HFF-Myc (cell line): ENCODE measurements at places on chromosomes 1 and 21.

GRCh38 chr1:65372557-65372956 lies 47.9 kb upstream of the LEPR start:
- no peak for DNase-seq

DNA sequence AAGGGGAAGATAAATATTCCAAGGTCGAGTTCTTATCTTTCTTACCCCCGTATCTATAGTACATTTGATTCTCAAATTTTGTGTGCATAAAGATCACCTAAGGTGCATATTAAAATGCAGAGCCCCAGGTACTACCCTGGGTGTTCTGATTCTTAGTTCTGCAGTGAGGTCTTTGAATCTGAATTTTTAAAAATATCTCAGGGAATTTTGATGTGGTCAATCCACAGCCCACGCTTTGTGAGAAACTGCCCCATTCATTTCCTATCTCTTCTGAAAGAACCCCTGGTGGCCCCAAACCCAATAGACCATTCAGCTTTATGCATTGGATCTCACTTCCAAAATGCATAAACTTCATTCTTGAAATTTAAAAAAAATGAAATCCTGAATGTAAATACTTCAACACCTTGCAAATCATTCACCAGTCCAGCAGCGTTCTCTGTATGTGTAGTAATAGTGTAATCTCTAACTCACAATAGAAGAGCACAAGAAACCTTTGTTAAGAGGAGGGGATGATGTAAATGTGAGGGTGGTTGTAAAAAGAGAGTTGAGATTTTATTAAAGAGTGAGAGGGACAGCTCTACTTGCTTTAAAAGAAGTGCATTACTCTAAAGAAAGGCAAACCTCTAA lies 108.8 kb upstream of the ZP4 start:
- no peak for DNase-seq

- no peak for DNase-seq
Measured at GRCh38 chr1:228169345-228169744, 3.7 kb downstream of the IBA57 start.

DNA sequence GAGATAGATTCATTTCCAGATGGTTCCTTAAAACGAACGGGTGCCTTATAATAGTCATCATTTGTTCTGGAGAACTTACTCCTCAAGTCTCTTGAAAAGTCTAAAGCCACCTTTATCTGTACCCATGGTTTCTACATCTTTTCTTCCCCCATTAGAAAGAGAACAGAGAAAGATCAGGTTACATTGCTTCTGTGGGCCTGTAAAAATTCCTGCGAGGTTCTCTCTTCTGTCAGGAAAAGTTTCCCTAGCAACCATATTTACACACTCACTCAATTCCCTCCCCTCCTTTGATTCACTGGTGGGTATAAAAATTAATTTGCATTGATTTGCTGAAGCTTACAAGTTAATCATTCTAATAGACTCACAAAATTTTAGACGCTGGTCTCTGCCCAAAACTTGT lies 6.7 kb downstream of the PHC2 start:
- DNase-seq, result no peak

DNA sequence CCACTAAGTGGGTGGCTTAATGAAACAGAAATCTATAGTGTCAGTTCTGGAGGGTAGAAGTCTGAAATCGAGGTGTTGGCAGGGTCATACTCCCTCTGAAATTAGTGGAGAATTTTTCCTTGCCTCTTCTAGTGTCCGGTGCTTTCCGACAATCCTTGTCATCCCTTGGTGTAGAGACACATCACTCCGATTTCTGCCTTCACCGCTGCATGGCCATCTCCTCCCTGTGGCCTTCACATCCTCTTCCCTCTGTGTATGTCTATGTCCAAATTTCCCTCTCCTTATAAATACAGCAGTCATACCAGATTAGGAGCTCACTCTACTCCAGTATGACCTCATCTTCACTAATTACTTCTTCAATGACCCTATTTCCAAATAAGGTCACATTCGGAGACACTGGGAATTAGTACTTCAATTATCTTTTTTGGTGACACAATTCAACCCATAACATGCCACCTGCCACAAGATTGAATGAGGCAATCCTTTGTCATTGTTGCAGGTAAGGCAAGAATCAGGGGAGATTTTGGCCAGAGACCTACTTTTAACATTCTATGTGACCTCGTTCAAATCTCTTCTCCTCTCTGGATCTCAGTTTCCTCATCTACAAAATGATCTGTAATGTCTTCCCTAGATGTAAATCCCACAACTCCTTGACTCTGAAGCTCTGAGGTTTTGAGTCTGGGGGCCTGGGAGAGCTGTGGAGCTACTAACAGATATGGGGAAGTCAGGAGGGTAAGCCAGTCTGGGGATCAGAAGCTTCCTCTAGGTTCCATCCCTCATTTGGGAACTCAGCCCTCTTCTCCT lies 16.1 kb downstream of the NAV1 start:
- DNase-seq, result no peak

- no peak for DNase-seq
Measured at GRCh38 chr1:212413902-212414327, 771 bp downstream of the PACC1 start.

- no peak for DNase-seq
Measured at GRCh38 chr1:230149751-230150584, 82.9 kb downstream of the GALNT2 start.

- DNase-seq, result no peak
Measured at GRCh38 chr1:27161594-27161993, 6.7 kb upstream of the SLC9A1 start.

DNA sequence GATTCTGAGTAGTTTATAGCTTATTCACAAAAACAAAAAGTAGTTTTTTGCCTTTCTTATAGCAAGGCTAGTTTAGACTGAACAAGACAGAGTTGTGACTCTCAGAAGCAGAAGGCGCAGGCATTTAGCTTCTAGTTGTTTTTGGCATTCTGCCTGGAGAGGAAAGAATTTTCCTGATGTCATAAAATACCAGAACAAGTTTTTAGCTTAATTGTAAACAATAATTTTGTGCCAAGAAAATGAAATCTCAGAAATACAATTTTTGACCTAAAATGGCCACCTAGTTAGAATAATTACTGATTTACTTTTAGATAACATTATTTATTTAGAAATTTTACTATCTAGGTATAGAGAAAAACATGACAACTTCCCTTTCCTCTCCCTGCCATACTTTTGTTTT lies 1.0 kb downstream of the DNAJB4 start:
- peak; percentile 70 for DNase-seq

DNA sequence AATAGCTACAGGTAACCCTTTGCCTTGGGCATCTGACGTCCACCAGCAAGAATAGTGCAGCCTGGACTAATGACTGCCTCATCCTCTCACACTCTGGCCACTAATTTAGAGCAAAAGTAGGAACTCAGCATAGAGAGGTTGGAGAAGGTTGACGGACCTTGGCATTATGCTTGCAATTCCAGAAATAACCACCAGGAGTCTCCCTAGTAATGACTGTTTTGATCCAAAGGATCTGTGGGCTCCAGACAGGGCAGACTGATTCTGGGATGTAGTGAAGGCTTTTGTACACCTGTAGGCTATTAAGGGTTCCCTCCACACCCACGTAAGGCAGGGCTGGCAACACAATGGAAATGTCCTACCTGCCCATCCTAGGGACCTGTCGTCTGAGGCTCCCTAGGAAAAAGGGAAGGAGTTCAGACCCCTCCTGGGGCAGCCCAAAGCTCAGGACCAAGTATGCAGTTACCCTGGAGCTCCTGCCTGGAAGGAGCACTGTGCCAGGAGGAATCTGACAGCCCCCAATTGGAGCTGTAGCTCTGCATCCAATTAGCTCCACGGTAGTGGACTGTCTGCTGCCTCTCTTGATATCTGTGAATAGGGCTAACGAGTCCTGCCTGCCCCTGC lies 91.0 kb upstream of the TMEM51 start:
- DNase-seq, result no peak

DNA sequence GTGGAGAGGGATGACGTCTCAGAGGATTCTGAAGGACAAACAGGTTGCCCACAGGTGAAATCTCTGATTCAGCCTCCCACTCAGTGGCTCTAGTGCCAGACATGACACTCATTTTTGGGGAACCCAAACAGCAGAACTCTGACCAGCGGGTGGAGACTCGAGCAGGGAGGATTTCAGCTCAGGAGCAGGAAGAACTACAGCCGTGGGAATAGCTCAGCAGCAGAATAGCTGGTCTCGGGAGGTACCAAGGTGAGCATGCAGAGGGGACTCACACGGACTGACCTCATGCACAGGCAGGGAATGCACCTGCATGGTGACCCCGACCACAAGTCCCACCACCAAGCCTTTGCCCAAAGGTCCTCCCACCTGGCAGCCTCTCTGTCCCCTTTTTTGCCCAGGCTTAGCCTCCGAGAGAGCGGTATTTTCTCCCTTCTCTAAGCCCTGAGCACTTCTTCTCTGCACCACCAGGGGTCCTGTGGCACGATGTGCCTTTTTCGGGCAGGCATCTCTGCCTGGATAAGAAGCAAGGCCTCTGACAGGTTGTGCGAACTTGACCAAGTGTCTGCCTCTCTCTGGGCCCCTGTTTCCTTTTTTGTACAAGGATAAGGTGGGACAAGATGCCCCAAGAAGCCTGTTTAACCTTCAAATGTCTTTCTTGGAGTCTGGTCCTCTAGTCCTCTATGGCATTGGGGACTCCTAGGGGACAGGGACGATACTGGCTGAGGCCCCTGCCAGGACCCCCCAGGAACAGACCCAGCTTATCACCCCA lies 8.8 kb upstream of the FGR start:
- no peak for DNase-seq

GRCh38 chr1:244552336-244552735 lies 91.3 kb downstream of the CATSPERE start:
- no peak for DNase-seq

GRCh38 chr1:164518692-164519332 lies 40.2 kb upstream of the PBX1 start:
- DNase-seq, result no peak

DNA sequence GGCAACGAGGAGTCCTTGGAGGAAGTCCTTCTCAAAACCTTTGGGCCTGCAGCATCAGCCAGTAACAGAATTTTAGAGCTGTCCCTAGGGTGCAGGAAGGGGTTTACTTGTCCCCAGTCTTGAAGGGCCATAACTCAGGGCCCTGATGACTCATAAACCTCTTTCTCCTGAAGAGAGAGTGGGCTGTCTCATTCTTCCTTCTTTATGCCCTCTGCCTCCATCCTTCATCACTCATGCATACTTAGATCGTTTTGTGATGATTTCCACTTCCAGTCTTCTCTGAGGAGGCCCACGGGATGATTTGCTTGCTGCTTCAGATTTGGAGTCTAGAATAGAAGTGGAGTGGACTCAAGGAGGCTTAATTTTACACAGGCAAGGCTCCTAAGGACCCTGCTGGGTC lies 60.2 kb downstream of the NDUFS5 start:
- DNase-seq, result no peak

- no peak for DNase-seq
Measured at GRCh38 chr1:114108751-114109255, 44.9 kb downstream of the SYT6 start.

GRCh38 chr1:23576338-23577055 lies 17.2 kb upstream of the ID3 start:
- DNase-seq, result no peak

DNA sequence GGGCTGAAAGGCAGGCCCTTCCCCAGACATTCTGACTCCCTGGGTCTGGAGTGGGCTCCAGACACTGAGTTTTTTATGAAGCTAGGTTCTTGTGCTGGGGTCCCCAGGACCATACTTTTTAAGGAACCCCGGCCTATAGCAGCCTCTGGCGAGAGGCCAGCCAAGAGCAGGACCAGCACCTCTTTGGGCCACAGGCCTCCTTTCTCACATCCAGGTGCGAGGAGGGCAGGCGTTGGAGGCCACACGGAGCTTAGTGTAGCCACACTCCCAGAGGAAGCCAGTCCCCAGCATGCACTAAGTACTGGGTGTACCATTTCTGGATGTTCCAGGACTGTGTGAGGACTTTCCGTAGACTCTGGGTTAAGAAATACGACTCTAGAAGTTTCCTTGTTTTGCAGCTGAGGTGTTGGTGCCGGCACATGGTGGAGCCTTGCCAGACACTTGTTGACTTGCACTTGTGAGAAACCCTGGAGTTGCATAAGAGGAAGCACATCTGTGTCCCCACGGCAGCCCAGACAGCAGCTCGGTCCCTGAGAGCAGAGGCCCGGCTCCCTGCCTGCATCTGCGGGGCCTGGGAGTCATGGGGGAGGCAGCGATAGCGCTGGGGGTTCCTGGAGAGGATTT lies 122.2 kb upstream of the VAMP3 start:
- DNase-seq, result no peak

DNA sequence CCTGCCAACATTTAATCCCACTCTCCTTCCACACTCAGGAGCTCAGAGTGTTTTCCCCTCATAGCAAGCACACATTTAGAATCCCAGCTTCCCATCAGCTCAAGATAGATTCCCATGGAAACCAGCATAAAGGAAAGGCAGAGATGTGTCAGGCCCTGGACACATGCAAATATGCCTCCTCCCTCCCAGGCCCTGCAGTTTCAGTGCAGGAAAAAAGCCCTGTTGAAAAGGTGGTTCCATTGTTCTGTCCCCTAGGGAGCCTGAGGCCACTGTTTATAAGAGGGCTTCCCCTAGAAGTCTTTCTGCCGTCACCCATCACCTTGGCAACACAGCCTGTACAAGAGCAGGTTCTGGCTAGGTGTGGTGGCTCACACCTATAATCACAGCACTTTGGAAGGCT lies 3.6 kb downstream of the CACNA1S start:
- no peak for DNase-seq

GRCh38 chr1:28091043-28091781 lies 2.8 kb upstream of the EYA3 start:
- DNase-seq, result peak; percentile 46

DNA sequence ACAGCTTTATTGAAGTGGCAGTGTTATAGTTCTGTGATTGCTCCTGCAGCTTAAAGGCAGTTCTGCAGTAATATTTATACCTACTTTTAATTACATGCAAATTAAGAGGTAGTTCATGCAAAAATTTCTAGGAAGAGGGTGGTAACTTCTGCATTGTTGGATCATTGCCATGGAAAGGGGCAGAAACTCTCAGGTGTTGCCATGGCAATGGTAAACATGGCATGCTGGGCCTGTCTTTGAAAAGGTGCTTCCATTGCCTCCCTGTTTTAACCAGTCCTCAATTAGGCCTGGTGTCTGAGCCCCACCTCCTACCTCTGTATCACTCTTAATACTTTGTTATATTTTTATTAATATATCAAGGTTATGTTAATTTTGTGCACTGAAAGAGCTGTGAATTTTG lies 104.7 kb downstream of the DISC1 start:
- no peak for DNase-seq

- no peak for DNase-seq
Measured at GRCh38 chr1:61776091-61776490, 33.8 kb downstream of the PATJ start.

- DNase-seq, result peak; percentile 75
Measured at GRCh38 chr1:113042285-113043143, 30.5 kb upstream of the LRIG2 start.

- no peak for DNase-seq
Measured at GRCh38 chr1:175232335-175232734, 39.8 kb upstream of the KIAA0040 start.

- DNase-seq, result no peak
Measured at GRCh38 chr1:154992721-154993571, 440 bp upstream of the LENEP start.

DNA sequence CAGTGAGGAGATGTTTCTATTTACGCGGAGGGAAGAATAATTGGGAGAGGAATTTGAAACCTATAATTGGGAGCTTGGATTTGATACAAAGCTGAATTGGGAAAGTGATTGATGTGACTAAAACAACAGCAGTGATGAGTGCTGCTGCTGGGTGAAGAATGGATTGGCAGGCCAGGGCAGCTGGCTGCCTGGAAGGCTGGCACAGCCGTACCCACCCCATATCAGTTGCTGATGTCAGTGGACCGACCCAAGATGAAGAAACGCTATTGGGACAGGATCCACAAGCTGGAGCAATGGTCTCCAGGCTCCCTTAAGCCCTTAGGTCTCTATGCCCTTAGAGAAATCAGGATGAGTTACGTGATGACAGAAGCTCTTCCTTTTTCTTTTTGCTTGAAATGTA lies 47.4 kb downstream of the GRIK1 start:
- DNase-seq, result no peak
